Fibroblast of lung (primary cell): ENCODE measurements at places on chromosomes 1 and 21. TPM values are rescaled to one million over a fixed set of nuclear protein-coding genes. Genes with fewer than 3 reads are reported as not detected.

FLG2 gene
- not detected in 2 replicates for total RNA-seq

DIO1 gene
- not detected in 2 replicates for total RNA-seq

HIVEP3 gene
- total RNA-seq = 0.51 and 0.83 TPM in 2 replicates

EVI5 gene
- 40.1 and 48.1 TPM in 2 replicates for total RNA-seq

TMEM51 gene
- total RNA-seq = 6.1 and 6.7 TPM in 2 replicates

TP73 gene
- total RNA-seq = not detected in 2 replicates

ADCY10 gene
- under 0.01 and 0.17 TPM in 2 replicates for total RNA-seq

AMPD1 gene
- total RNA-seq = not detected in 2 replicates

TNNT2 gene
- not detected in 2 replicates for total RNA-seq

SPRR2D gene
- total RNA-seq = not detected in 2 replicates

ETV3 gene
- 11.3 and 11.4 TPM in 2 replicates for total RNA-seq

ACTL8 gene
- not detected in 2 replicates for total RNA-seq

SEMA4A gene
- total RNA-seq = 0.77 and 0.99 TPM in 2 replicates

OR6K2 gene
- not detected in 2 replicates for total RNA-seq
